ENCODE measurements at places on chromosomes 7 and 10.

- peaks cover 5% of the 10 kb centered on the region for H3K4me1 ChIP-seq
- H3K27me3 ChIP-seq = no peaks in the 10 kb centered on the region
- no peak for DNase-seq
- no peak overlapping the region for H3K27ac ChIP-seq
- no peaks in the 10 kb centered on the region for H3K36me3 ChIP-seq
Observed at GRCh38 chr10:113965077-113965476, 78.6 kb upstream of the ADRB1 start.

DNA sequence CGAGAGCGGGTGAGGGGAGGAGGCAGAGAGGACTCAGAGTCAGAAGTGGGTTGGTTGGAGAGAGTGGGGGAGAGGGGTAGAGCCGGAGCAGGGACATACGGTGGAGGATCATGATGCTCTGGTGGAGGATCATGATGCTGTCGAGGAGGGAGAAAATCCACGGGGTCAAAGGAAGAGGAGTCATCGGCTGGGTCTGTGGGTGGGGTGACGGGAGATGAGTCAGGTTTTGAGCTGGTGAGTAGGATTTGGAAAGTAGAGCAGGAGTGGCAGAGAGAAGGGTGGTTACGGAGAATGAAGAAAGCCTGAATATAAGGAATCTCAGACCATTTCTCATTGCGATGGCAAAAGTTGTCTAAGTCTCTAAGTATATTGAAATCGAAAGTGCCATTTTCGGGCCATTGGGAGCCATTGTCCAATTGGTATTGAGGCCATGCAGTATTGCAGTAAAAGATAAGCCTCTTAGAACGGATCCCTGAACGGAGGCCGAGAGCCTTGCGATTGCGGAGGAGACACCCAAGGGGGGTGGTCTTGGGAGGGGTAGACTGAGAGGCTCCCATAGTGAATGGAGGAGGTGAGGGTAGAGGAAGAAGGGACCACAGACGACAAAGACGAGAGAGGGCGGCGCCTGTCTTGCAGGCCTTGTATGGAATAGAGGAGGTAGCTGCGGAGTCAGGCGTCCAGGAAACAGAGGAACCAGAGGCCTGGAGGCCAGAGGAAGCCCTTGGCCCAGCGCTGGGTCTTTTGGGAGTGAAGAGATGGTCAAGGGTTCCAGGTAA lies 23.8 kb downstream of the SCIN start:
- no peak overlapping the region for H3K27ac ChIP-seq
- H3K4me1 ChIP-seq = no peaks in the 10 kb centered on the region
- H3K27me3 ChIP-seq = no peaks in the 10 kb centered on the region
- peaks cover 4% of the 10 kb centered on the region for H3K36me3 ChIP-seq
- no peak for DNase-seq

DNA sequence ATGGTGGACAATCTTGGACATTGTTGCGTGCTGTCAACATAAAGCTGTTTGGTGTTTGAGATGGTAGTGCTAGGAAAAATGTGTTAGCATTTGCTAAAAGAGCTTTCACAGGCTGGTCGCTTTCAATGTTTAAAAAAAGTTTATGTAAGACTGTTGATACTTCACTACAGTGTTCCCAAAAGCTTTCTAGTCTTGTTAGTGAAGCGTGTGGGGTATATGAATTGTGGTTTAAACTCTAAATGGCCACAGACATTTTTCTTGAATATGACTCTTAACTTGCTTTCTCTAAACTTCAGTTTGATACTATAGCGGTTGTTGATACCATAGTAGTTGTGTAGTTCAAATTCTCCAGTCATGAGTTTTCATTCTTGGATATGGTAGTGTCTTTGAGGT lies 44.9 kb downstream of the MCU start:
- no peaks in the 10 kb centered on the region for H3K36me3 ChIP-seq
- peaks cover 30% of the 10 kb centered on the region for H3K4me1 ChIP-seq
- peak overlapping the region; percentile 78 for H3K27ac ChIP-seq
- DNase-seq = no peak
- no peak overlapping the region for H3K4me3 ChIP-seq
- H3K27me3 ChIP-seq = no peaks in the 10 kb centered on the region

DNA sequence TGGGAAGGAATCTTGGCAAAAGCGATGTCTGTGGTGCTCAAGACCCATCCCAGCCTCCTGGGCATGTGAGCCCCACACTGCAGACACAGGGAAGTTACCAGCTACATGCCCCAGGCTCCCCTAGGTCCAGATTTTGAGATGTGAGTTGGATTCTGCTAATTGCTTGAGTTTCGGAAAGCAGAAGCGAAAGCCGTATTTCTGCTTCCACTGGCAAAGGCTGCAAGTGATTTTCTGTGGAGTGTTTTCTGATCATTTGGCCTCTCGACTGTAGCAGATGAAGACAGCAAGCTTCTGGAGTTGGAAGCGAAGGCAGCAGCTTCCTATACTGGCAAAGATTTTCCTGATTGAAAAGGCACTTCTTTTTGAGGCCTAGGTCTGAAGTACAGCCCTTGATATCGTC lies 29.6 kb downstream of the ANKRD16 start:
- H3K4me1 ChIP-seq = no peaks in the 10 kb centered on the region
- H3K27ac ChIP-seq = no peak overlapping the region
- H3K27me3 ChIP-seq = no peaks in the 10 kb centered on the region
- H3K36me3 ChIP-seq = peaks cover 14% of the 10 kb centered on the region

DNA sequence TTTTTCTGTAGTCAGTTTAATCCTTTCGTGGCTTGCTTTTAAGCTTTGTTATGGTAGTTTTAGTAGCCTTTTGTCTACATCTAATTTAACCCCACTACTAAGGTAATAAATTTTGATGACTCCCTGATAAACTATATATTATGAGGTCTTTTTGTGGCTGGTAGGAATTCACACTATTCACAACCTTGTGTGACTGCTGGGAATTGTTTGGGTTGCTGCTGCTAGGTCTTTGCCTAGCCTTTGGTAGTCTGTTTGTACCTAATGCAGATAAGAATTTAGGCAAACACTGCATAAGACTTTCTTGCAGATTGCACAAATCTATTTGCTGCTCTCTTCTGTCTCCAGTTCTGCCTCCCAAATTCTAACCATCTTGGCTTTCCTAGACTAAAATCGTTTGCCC lies 58.3 kb downstream of the SHOC2 start:
- H3K27me3 ChIP-seq = no peaks in the 10 kb centered on the region
- H3K4me3 ChIP-seq = no peak overlapping the region
- no peak overlapping the region for H3K27ac ChIP-seq
- DNase-seq = no peak

DNA sequence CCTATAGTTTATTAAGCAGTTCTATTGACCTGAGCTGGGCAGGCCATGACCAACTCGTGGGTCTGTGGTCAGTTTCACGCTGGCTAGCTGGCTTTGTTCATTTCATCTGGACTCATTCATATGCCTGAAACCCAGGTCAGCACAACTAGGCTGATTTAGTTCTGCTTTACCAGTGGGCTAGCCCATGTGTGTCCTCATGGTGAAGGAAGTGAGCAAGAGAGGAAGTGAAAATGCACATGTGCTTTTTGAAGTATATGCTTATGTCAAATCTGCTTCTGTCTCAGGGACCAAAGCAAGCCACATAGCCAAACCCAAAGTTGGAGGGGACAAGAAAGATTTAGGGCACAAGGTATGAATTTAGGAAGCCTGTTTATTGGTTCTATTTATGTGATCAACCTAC lies 154.5 kb downstream of the RNF133 start:
- no peak for DNase-seq
- H3K4me1 ChIP-seq = no peaks in the 10 kb centered on the region
- H3K27ac ChIP-seq = no peak overlapping the region
- H3K27me3 ChIP-seq = no peaks in the 10 kb centered on the region
- H3K4me3 ChIP-seq = no peak overlapping the region

DNA sequence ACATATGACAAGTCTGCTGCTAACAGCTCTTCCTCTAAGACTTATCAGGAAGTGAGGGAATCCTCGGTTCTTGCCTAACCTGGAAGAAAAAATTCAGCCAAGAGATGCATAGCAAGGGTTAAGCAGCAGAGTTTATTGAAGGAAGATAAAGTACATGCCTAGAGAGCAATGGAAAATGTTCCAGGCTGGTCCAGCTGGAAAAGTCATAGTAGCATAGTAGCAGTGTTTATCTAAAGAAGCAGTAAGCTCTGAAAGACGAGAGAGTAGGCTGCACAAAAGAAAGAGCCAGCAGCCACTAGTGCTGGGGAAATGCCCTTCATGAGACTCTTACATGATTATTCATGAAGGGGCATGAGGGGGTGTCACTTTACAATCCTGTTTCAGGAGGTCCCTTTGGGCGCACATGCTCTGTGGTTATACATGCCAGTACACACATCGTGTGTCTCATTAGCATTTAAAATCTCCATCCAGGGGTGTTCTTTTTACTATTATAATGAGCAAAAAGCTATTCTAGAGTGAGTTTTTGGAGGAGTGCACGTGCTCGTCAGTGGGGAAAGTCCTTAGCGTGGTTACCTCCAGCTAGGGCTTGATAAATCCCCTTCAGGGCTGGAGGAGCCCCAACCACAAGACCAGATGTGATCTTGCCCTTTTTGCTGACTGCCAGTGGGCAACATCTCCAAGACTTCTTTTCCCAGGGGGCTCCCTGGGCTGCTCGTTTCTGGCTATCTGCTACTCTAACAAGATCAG lies 716.1 kb downstream of the PARD3 start:
- DNase-seq = no peak
- H3K36me3 ChIP-seq = no peaks in the 10 kb centered on the region
- H3K4me1 ChIP-seq = no peaks in the 10 kb centered on the region
- no peak overlapping the region for H3K27ac ChIP-seq

DNA sequence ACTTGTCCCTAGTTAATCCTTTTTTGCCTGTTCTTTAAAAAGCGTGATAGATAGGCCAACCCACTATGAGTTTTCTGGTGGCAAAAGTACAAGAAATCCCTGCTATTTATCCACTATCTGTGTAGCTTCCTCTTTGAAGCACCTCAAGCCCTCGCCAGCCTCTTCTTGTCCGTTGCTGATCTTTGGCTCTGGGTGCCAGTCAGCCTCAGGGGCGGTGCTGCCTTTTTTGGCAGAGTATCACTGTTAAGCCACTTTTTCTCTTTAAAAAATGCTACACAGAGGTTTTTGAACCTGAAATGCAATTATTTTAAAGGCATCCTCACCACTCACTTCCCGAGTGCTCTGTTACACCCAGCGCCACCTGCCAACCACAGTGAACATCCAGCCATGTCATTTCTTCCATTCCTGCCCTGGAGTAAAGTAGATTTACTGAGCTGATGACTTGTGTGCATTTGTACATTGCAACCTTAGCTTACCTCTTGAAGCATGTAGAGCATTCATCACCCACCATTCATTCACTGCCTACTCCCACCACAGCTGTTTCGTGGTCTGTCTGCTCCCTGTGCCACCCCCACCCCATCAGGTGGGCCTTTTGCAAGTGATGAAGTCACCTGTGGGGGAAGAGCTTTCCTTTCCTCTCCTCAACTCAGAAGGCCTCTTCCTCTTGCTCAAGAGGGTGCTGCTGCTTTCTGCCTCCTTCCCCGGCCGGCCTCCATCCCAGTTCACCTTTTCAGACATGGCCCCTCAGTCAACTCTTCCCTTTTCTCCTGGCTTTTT lies 414.2 kb upstream of the GALNT17 start:
- no peaks in the 10 kb centered on the region for H3K4me1 ChIP-seq
- H3K27me3 ChIP-seq = no peaks in the 10 kb centered on the region
- no peak overlapping the region for H3K27ac ChIP-seq

DNA sequence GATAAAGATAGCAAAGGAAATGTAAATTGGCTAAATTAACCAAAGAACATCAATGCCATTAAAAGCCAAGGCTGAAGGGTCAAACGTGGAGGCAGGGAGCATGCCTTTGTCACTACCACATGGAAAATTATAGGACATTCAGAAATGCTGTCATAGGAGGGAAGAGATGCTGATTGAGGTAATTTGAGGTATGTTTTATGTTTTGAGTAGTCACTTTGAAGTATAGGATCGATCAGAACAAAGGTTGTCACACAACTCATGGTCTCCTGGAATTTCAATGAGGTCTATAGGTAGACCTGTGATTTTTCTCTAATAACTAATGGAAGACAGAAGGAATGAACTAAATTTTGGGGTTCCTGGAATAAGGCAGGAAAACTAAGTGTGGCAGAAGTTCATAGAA lies 149.8 kb downstream of the SEMA3A start:
- no peak overlapping the region for H3K27ac ChIP-seq
- no peak for DNase-seq
- H3K27me3 ChIP-seq = no peaks in the 10 kb centered on the region
- no peak overlapping the region for H3K4me3 ChIP-seq
- no peaks in the 10 kb centered on the region for H3K36me3 ChIP-seq

GRCh38 chr10:63115732-63116383 lies 17.3 kb upstream of the NRBF2 start:
- DNase-seq = no peak
- no peak overlapping the region for H3K4me3 ChIP-seq
- no peaks in the 10 kb centered on the region for H3K4me1 ChIP-seq
- H3K27ac ChIP-seq = no peak overlapping the region

GRCh38 chr7:152637920-152638580 lies 37.9 kb downstream of the XRCC2 start:
- H3K4me3 ChIP-seq = no peak overlapping the region
- H3K4me1 ChIP-seq = no peaks in the 10 kb centered on the region
- H3K27me3 ChIP-seq = no peaks in the 10 kb centered on the region
- H3K27ac ChIP-seq = no peak overlapping the region
- H3K36me3 ChIP-seq = no peaks in the 10 kb centered on the region

DNA sequence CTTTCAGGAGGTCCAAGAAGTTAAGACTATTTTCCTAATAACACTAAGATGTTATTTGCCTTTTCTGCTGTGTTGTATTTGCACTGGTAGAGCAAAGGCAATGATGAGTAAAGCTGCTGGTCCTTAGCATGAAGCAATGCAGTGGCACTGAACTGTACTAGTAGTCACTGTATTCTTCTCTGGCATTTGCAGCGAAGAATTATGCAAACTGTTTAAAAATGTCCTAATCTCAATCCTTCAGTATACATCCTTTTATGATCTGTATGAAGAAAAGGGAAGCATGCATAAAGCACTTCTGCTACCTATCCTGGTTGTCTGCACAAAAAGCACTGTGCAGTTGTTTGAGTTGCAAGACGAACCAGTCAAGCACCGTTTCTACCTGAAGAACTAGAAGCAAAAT lies 20.4 kb downstream of the IGF2BP3 start:
- no peaks in the 10 kb centered on the region for H3K4me1 ChIP-seq
- H3K4me3 ChIP-seq = no peak overlapping the region
- H3K27ac ChIP-seq = no peak overlapping the region
- no peak for DNase-seq
- peaks cover 39% of the 10 kb centered on the region for H3K36me3 ChIP-seq
- no peaks in the 10 kb centered on the region for H3K27me3 ChIP-seq

GRCh38 chr7:96330193-96330592 lies 8.3 kb upstream of the SLC25A13 start:
- no peak for DNase-seq
- no peaks in the 10 kb centered on the region for H3K4me1 ChIP-seq
- no peaks in the 10 kb centered on the region for H3K36me3 ChIP-seq
- no peak overlapping the region for H3K4me3 ChIP-seq

DNA sequence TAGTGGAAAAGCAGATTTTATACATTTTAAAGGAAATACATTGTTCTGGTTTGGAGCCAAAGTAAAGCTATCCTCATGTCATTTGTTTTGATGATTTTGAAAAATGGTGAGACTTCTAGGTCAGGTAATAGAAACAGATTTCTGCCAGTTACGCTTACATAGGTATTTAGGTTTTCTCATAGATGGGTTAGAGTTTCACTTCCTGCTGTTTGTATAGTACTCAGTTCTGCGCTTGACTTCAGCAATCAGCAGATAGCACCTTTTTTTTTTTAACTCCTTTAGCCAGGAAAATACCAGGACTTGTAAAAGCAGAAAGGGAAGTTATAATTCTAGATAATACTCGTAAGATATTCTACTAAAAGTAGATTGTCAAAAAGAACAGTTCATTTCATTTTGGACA lies 209.8 kb upstream of the POM121L12 start:
- DNase-seq = no peak
- no peak overlapping the region for H3K27ac ChIP-seq
- no peaks in the 10 kb centered on the region for H3K4me1 ChIP-seq
- no peak overlapping the region for H3K4me3 ChIP-seq
- no peaks in the 10 kb centered on the region for H3K27me3 ChIP-seq

Measured in small intestine (tissue), 16 donors.